ENCODE measurements at places on chromosomes 5 and 9. TPM values are rescaled to one million over a fixed set of nuclear protein-coding genes. Genes with fewer than 3 reads are reported as not detected.

Gene STPG3
- 0.58 TPM for total RNA-seq

DNA sequence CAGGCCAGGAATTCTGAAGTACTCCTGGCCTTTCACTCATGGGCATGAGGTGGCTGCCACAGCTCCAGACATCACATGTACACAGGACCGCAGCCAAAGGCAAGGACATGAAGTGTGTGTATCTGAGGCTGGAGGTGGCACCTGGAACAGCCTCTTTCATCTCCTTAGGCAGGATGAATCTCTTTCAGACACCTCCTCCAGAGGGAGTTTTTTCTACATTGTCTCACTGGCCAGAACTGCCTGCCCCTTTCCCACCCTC, 142.8 kb downstream of the BARX1 start:
- no peak overlapping the region for H3K27ac ChIP-seq
- no peak for DNase-seq
- no peak overlapping the region for H3K4me3 ChIP-seq
- H3K36me3 ChIP-seq = no peaks in the 10 kb centered on the region

Gene TLX3
- not detected for total RNA-seq

Gene ADAMTSL1
- 1.7 TPM for total RNA-seq

- no peak for DNase-seq
- no peaks in the 10 kb centered on the region for H3K4me1 ChIP-seq
- peaks cover 23% of the 10 kb centered on the region for H3K27me3 ChIP-seq
- no peak overlapping the region for H3K27ac ChIP-seq
Observed at GRCh38 chr5:147616421-147616820, 106.6 kb upstream of the DPYSL3 start.

DNA sequence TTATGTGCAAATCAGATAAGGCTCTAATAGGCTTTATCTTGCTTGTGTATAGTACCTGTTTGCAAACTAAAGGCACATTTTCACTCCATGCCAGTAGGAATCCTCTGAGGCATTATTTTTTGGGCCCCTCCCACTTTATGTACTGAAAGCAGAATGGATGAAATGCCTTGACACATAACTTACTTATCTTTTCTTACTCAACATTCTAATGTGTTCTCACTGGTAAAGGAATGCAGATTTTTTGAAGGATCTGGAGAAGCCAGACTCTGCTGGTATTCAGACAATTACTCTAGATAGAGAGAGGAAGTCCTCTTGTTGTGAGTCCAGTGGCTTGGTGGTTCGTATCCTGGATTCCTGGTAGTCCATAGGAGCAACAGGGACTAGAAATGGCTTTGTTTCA, 336.7 kb downstream of the CCDC171 start:
- no peak overlapping the region for H3K27ac ChIP-seq
- H3K4me3 ChIP-seq = no peak overlapping the region
- H3K27me3 ChIP-seq = no peaks in the 10 kb centered on the region
- no peaks in the 10 kb centered on the region for H3K4me1 ChIP-seq

DNA sequence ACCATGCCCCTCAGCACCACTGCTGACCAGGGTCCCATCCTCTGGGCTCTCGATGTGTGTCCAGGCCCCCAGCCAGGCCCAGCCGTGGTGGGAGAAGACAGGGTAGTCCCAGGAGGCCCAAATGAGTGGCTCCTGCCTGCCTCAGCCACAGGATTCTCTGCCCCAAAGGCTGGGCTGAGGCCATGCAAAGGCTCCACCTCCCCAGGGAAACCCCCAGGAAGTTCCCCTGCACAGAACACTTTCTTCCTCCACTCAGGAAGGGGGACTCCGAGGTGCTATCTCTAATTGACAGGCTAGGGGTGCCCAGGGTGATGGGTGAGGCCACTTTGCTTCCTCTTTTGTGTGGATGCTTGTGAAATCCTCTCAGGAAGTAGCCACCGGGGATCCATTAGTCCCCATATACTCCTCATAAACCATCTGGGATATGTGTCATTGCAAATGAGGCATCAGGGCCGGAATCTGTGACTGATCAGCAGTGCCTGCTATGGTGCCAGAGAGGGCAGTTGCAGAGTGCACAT, 23.1 kb upstream of the TDRD7 start:
- H3K36me3 ChIP-seq = no peaks in the 10 kb centered on the region
- peaks cover 58% of the 10 kb centered on the region for H3K27me3 ChIP-seq
- no peak for DNase-seq
- peaks cover 7% of the 10 kb centered on the region for H3K4me1 ChIP-seq
- H3K4me3 ChIP-seq = no peak overlapping the region

GRCh38 chr9:99660191-99660636, 161.5 kb upstream of the NR4A3 start:
- H3K27me3 ChIP-seq = no peaks in the 10 kb centered on the region
- no peaks in the 10 kb centered on the region for H3K36me3 ChIP-seq
- no peak overlapping the region for H3K4me3 ChIP-seq

DNA sequence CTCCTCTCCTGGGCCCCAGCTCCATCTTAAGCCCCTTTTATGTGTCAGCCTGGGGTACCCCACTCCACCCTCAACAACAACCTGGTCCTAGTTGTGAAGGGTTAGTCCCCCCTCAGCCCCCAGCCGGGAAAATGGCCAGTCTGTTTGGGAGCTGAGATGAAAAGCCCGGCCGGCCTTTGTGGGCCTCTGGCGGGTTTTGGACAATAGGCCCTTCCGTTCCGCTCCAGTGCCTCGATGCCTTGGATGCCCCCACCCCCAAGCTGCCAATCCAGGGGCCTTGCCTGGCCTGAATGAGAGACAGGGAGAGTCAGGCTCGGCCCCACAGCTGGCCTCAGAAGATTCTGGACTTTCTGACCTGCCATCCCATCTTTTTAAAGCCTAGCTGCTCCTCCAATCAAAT, 9.2 kb downstream of the CNTFR start:
- no peaks in the 10 kb centered on the region for H3K36me3 ChIP-seq
- H3K27ac ChIP-seq = no peak overlapping the region
- peaks cover 97% of the 10 kb centered on the region for H3K27me3 ChIP-seq

Gene MSMP
- total RNA-seq = not detected

Data from left ventricle myocardium inferior (tissue), 1 donor.